ENCODE measurements at places on chromosomes 3 and 15. TPM values are rescaled to one million over a fixed set of nuclear protein-coding genes. Genes with fewer than 3 reads are reported as not detected.

DNA sequence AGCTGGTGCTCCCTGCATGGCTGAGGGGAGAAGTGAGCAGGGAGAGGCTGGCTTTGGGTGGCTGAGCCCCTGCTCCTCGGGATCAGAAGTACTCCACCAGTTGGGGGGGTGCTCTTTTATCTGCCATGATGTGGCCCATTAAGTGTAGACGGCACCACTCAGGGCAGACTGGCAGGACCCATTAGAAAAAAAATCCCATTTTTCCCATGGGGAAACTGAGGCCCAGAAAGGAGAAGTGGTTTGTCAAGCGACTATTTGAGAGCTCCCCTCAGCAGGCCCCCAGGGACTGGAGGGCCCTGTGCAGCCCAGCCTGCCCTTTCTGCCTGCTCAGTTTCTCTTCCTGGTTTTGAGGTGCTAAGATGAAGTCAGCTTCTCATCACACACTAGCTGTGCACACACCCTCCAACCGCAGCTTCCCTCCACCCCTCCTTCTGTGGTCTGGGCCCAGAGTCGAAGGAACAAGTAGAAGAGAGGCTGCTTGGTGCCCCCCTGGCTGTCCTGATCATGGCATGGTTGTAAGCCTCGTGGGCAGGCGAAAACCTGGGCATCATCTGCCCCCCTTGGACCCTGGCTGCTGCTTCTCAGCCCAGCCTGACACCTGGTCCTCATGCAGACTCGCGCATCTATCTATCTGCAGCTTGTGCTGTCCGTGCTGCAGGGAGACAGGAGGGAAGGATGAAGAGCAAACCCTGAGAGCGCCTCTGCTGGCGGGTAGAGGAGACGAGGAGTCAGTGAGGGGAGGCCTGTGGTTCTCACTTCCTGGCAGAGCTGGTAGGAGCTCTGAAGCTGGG lies 5.6 kb downstream of the CSK start:
- H3K27ac ChIP-seq = peak overlapping the region; percentile 29
- DNase-seq = peak; percentile 76
- peak overlapping the region; percentile 19 for H3K4me3 ChIP-seq

USP4 gene
- total RNA-seq = 23.0 TPM

DNA sequence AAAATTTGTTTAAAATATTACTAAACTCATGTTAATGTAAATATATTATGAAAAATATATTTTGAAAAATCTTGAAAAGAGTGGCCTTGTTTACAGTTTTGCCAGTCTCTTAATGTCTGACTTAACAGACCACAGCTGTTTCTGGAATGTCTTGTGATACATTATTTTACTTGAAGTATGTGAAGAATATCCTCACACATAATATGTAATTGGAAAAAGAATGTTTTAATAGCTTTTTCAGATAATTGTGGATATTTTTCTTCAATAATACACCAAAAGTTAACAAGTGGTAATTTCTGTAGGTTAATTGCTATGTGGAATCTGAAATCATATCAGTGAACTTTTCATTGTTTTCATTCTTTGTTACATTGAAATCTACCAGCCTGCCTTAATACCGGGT lies 101.3 kb downstream of the UBE2E2 start:
- H3K27ac ChIP-seq = no peak overlapping the region
- no peaks in the 10 kb centered on the region for H3K27me3 ChIP-seq
- no peak for DNase-seq
- H3K4me3 ChIP-seq = no peak overlapping the region

DNA sequence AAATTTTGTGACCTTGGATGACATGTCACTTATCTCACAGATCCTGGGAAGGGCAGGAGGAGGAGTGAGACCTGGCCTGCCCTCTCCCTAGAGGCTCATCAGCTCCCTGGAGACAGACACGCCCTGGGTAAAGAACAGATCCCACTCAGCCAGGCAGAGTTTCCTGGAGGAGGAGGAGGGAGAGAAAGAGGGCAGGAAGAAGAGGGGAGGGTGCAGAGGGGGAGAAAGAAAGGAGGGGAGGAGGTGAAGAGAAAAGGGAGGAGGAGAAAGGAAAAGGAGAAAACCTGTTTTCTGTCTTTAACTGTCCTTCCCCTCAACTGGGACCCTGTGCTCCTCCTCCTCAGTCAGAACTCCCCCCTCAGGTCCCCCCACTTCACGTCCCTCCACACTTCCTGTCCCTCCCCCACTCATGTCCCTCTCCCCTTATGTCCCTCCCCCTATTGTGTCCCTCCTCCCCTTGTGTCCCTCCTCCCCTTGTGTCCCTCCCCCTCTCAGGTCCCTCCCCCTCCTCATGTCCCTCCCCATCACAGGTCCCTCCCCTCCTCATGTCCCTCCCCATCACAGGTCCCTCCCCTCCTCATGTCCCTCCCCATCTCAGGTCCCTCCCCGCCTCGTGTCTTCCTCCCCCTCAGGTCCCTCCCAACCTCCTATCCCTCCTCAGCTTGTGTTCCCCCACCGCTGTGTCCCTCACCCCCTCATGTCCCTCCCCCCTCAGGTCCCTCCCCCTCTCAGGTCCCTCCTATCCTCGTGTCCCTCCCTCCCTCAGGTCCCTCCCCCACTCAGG lies 52.3 kb upstream of the CGNL1 start:
- H3K27ac ChIP-seq = no peak overlapping the region
- H3K4me3 ChIP-seq = no peak overlapping the region
- H3K27me3 ChIP-seq = no peaks in the 10 kb centered on the region
- DNase-seq = no peak
- H3K36me3 ChIP-seq = no peaks in the 10 kb centered on the region

- H3K4me1 ChIP-seq = no peaks in the 10 kb centered on the region
- H3K4me3 ChIP-seq = no peak overlapping the region
- no peaks in the 10 kb centered on the region for H3K36me3 ChIP-seq
- no peaks in the 10 kb centered on the region for H3K27me3 ChIP-seq
- no peak overlapping the region for H3K27ac ChIP-seq
These were observed 58.9 kb downstream of the IMPG2 start for GRCh38 chr3:101261506-101261905.

- H3K4me1 ChIP-seq = no peaks in the 10 kb centered on the region
- DNase-seq = no peak
- no peak overlapping the region for H3K27ac ChIP-seq
- H3K4me3 ChIP-seq = no peak overlapping the region
- no peaks in the 10 kb centered on the region for H3K27me3 ChIP-seq
These were observed 49.2 kb upstream of the RARB start for GRCh38 chr3:25378786-25379311.
